ENCODE measurements at places on chromosomes 4 and X. TPM values are rescaled to one million over a fixed set of nuclear protein-coding genes. Genes with fewer than 3 reads are reported as not detected.

The KLB gene
- not detected for total RNA-seq

The HCCS gene
- total RNA-seq = 25.2 TPM

The CDS1 gene
- not detected for total RNA-seq

The PGAM4 gene
- total RNA-seq = not detected

The CD38 gene
- total RNA-seq = 214 TPM

The CEP135 gene
- 41.4 TPM for total RNA-seq

The PNMA6F gene
- not detected for total RNA-seq

The NCAPG gene
- total RNA-seq = 89.8 TPM

The CABS1 gene
- total RNA-seq = not detected

The TMLHE gene
- 3.2 TPM for total RNA-seq
